ENCODE measurements at places on chromosomes 4 and X.

DNA sequence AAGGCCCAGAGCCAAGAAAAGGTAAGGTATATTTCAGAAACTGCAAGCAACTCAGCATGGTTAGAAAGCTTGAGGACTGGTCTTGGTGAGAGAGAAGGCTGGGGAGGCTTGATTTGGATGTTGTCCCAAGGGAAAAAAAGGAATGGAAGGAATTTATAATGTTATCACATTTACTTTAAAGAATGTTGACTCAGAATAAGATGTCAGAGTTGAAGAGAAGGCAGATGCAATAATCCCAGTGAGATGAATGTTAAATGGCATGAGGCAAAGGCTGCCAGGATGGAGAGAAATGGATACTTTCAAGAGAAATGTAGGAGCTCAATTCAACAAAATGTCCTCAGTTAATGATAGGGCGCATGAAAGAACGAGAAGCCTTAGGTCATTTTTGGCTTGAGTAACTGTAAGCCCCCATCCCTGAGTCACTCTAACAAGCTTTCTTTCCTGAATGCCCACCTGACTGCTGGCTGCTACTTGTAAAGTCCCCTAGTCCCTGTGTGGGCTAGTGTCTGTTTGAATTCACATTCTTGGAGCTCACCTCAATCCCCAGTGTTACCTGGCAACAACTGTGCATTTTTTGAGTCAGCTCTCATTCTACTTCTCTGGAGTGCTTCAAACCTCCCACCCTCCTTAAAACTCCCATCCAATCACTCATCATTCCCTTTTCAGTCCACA is 103.0 kb upstream of the TAPT1 start:
- no peak for DNase-seq

- DNase-seq: no peak
Measured at GRCh38 chr4:38717604-38718003, 53.6 kb downstream of the KLF3 start.

- DNase-seq: no peak
Measured at GRCh38 chr4:101515099-101515498, 167.8 kb upstream of the PPP3CA start.

GRCh38 chr4:2949782-2950125 is 13.5 kb downstream of the NOP14 start:
- no peak for DNase-seq

DNA sequence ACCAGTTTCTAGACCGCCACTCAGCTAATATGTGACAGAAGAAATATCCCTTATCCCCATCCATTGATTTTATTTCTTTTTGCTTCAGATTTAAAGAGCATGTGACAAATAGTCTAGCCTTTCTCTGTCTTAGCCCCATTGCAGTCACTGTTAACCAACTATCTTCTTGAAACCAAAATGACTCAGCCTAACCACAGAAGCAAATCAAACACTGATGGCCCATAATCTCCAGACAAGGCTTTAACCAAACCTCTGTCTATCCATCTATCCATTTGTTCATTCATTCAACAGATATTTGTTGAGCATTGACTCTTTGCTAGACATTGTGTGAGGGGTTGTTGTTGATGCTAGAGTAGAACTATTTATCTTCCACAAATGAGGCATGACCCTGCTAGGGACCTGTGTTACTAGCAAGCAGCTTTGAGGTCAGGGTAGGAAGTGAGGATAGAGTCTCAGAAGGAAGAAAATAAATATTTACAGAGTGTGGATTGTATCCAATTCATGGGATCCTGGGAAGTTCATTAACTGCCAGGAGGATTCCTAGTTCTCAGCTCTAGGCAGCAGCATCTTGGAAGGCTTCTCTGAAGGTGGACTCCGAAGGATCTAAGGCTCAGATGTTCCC is 22.5 kb downstream of the HNRNPH2 start:
- no peak for DNase-seq

DNA sequence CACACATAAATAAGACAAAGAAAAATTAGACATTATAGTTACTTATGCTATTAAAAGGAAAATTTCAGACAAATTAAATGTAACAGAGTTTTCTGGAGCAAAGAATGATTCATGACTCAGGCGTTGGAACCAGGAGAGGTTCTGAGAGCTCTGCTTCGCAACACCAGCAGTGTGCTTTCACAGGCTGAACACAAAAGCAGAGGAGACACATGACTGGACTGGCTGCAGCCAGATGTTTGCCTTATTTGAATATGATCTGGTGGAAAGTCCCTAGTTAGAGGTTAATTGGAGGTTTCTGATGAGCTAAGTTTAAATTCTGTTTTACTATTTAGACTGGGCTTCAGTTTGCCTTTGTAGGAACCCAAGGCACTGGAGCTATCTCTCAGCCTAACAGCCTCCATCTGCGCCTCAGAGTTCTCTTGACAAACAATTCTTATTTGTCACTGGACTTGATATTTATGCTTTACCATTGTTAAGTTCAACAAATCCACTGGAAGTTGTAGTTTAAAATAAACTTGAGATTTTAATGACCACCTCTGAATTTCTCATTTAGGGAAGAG is 16.2 kb downstream of the BOD1L1 start:
- DNase-seq: no peak

GRCh38 chrX:16096141-16096540 is 27.2 kb upstream of the GRPR start:
- DNase-seq: no peak

Measured in stimulated activated CD8-positive, alpha-beta memory T cell treated with anti-CD3 and anti-CD28 coated beads, Interleukin-15, amount 100 ng/mL, for 4 hours (primary cell).